ENCODE measurements at places on chromosomes 6 and 20.

- peak; percentile 31 for DNase-seq
Measured at GRCh38 chr6:10478187-10479040, 42.7 kb upstream of the GCNT2 start.

GRCh38 chr6:52712136-52712535, 41.2 kb downstream of the TMEM14A start:
- no peak for DNase-seq

GRCh38 chr6:75345413-75345812, 60.8 kb upstream of the TMEM30A start:
- DNase-seq: peak; percentile 22

DNA sequence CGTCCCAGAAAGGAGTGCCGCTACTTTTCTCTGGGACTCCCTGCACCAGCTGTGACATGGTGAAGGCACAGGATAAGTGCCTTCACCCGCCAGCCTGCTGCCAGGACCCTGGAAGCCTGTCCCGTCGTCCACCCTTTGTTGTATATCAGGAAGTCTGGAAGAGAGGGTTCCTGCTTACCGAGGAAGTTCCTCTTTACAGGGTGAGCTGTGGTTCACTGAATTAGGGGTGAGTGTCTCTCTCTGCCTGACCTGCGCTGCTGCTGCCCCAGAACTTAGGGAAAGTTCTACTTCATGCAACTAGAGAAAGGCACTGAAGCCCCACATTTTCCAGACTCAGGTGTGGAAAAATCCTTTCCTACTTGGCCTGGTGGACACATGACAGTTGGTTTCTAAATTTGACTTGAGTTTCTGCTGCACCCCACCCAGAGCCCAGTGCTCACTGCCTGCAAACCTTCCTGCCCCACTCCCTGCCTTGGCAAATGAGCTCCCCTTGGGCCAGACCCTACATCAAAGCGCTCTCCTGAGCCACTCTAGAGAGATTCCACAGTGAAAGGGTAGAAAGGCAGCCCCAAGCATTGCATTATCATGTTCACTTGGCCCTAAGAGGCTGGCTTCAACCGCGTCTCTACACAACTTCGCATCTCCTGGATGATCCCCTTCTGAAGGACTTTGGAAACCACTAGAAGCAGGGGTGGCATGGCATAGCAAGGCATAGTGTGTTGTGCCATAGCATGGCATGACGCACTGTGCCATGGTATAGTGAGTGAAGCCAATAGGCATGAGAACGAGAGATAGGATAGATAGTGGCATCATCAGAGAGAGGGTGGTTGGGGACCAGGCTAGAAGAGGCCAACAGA, 215.8 kb upstream of the CDYL start:
- no peak for DNase-seq

- DNase-seq: no peak
Measured at GRCh38 chr20:49851231-49851705, 38.6 kb downstream of the SLC9A8 start.

DNA sequence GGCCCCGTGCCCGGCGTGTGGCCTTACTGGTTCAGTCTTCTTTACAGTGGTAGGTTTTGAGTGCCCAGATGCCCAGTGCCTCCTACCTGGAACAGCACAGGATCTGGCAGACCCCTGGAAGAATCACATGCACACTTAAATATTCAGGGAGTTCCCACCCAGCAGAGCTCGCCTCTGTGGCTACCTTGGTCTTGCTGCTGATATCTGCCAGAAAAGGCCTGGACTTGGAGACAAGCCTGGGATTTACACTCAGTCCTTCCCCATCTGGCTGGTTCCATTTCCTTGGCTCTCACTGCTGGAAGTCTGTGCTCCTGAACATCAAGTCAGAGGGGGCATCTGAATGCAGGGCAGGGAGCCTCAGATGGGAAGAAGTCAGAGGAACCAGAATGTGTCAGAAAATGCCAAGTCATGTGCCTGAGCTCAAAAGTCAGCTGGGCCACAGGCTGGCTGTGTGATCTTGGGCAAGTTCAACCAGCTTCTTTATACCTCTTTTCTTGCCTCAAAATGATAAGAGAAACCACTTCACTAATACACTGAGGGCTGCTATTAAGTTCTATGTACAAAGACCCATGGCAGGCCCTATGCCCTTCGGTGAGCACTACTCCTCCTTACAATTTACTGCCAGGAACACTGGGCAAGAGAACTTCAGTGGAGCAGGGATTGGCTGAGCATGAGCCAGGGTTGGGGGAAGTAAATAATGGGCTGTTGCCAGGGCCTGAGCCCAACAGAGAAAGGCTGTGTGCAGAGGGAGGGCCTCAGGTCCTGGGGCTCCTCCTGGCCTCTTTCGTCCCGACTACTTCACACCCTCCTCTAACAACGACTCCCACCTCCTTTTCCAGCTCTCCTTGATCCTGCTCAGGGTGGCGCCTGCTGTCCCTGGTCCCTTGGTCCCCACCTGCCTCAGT, 158.1 kb upstream of the PROKR2 start:
- no peak for DNase-seq

DNA sequence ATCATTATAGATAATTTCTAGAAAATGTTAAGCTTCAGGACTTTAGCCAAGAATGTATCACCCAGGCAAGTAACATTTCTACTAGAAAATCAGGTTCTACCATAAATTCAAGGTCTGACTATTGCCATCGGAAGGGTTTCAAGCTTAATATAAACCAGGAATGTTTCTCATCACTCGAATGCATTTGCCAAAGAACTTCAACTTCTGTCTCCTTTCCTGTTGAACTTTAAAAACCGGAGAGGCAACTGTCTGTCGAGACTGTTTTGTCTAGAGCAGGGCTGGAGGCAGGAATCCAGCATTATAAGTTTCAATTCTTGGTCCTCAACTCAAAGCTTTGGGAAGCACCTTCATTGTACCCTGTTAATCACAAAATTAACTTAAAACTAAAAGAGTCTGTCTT, 264.7 kb downstream of the ZNF217 start:
- DNase-seq: no peak

DNA sequence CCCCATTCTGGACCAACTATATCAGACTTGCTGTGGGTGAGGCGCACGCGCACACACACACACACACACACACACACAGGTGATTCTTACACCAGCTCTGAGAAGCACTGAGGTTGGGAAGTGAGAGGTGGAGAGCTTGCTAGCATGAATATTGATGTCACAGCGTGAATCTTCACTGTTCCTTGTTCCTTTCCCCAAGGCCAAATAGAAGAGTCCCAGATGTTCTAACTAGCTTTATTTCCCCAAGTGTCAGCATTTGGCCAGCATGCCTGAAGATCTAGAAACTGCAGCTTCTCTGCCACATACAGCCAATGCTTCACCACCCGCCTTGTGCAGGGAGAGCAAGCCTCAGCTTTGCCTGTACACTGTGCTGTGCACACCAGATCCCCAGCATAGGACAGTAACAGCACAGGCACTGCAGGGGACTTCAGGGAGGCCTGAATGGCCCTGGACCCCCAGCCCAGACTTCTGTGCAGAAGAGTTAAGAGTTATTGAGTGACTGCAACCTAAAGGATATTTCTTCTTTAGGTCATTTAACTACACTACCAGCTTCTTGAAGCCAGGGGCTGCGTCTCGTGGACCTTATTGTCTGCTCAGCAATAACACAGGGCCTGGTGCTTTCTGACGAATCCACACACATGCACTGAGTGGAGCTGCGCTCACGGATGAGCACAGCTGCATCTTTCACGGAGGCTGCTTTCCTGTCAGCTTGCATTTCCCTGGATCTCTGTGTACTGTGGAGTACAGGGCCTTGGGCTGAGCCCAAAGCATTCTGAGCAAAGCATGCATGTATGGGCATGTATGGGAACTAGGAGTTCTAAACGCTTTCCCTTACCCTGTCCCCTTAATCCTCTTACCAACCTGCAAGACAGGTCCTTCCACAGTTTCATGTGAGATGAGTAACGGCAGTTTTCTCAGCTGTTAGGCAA, 13.9 kb upstream of the CD93 start:
- no peak for DNase-seq

GRCh38 chr20:14566505-14566904, 229.1 kb upstream of the FLRT3 start:
- DNase-seq: no peak

GRCh38 chr6:41790045-41790444, 2.6 kb downstream of the TOMM6 start:
- DNase-seq: no peak

- no peak for DNase-seq
Measured at GRCh38 chr20:3409417-3409816, 1.9 kb upstream of the DNAAF9 start.

- no peak for DNase-seq
Measured at GRCh38 chr6:149035766-149036165, 281.7 kb upstream of the TAB2 start.

DNA sequence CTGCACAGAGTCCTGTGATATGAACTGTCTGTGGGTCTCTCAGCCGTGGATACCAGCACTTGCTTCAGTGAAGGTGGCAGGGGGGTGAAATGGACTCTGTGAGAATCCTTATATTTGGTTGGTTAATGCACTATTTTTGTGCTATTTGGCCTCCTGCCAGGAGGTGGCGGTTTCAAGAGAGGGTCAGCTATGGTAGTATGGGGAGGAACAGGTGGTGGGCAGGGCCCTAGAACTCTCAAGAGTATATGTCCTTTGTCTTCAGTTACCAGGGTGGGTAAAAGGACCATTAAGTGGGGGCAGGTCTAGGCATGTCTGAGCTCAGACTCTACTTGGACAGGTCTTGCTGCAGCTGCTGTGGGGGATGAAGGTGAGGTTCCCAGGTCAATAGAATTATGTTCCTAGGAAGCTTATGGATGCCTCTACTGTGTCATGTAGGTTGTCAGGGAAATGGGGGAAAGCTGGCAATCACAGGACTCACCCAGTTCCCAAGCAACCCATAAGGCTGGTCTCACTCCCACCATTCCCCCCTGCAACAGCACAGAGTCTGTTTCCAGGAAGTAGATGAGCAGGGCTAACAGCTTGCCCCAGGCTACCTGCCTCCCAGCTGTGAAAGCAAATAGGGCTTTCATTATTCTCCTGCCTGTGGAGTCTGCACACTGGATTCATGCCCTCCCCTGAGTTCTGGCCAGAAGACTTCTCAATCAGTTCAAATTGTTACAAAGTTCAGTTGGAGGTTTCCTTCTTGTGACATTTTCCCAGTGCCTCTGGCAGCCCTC, 56.8 kb upstream of the PHIP start:
- DNase-seq: peak; percentile 32

GRCh38 chr6:32397252-32397920, 9.6 kb downstream of the BTNL2 start:
- DNase-seq: no peak

DNA sequence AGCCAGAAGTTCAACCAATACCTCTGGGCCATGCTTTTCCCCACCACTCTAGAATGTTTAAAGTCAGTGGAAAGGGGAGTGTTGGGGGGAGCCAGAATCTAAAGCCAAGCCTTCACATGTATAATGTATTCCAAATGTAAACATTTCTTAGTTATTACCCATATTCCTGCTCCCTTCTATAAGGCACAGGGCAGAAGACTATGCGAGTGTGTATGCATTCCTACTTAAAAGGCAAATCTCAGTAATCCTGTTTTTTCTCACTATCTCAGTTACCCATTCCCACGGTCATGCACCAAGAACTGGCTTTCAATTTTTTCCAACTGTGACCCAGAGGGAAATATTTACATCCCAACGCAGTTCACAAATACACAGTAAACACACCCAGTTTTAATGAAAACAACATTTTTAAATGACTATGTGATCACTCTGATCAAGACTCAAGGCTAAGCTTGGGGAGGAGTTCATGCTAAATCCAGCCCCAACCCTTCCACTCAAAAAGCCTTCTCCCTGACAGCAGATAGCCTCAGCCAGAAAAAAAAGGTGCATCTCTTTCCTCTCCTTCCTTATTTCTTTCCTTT, 57.5 kb downstream of the EPB41L2 start:
- DNase-seq: no peak

DNA sequence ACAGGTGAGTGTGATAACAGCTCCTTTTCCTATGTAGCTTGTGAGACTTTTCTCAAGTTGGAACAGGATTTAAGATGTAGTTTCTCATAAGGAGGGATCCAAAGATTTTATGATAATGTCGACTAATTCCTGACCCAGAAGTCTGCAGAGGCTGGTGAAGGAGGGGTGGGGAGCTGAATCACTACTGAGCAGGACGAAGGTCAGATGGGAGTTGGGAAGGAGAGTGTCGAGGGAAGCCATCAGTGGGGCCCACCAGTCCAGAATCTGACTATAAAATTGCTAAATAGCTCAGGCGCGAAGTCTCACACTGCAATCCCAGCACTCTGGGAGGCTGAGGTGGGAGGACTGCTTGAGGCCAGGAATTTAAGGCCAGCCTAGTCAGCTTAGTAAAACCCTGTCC, 32.3 kb upstream of the CDYL start:
- DNase-seq: no peak

DNA sequence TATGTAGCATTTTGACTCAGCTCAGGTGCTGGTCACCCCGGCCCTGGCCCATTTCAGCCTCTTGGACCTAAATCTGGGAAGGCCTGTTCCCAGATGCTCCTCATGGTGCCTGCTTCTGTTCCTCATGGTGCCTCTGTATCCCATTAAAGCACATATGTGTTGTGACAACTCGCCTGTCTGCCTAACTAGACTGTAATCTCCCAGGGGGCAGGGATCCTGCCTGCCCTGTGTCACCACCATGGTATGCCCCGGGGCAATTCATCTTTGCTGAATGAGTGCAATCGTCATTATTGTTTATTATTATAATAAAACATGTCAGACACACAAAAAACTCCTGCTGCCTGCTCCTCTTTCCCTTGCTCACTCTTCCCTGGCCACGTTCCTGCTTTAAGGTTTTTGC, 62.0 kb downstream of the ZFP64 start:
- no peak for DNase-seq

DNA sequence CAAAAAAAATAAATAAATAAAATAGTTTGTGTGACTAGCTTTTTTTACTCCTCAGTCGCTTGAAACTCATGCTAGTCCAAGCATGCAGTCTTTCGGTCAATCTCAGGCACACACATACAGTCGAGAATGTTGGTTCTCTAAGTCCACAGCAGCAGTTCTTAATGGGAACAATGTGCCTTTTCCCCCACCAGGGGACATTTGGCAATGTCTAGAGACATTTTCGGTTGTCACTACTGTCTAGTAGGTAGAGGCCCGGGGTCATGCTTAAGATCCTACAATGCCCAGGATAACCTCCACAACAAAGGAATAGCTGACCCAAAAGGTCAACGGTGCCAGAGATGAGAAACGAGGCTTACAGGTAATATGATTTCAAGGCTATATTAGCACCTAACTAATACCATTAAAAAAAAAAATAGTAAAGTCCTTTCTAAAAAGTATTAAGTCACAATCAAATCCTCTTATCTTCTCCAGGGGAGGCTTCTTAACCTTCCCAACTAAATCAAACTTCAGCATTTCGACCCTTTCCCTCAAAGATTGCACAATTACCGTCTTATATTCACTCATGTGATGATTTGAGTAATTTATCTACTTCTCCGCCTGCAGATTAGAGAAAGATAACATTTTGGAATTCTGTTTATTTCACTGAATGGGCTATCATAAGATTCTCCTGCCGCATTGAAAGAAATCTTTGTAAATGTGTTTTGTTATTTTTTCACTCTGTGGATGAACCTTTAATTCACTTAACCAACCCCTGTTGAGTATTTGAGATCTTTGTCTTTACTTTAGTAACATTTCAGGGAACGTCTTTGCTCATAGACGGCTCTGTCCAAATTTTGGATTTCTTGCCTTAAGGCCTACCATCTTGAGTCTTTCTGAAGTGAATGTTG, 8.1 kb upstream of the SALL4 start:
- no peak for DNase-seq

GRCh38 chr6:57242505-57242904, 20.4 kb upstream of the RAB23 start:
- DNase-seq: no peak
